ENCODE measurements at places on chromosomes 6 and 20.

DNA sequence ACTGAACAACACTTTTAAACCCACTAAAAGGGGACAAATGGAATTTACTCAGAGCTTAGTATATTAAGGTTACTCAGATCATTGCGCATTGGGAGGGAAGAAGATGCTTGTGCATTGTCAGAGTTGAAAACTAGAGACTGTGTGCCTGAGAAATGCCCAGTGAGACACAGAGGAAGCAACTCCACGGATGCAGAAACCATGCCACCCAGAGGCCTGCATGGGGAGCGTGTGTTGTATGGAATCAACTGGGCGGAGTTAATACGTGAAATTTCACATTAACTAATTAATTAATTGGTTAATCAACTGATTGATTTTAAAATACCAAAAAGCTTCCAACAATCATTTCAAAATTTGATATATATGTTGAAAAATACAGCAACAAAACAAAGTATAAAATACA is 391.6 kb downstream of the PLCB1 start:
- DNase-seq, result no peak

DNA sequence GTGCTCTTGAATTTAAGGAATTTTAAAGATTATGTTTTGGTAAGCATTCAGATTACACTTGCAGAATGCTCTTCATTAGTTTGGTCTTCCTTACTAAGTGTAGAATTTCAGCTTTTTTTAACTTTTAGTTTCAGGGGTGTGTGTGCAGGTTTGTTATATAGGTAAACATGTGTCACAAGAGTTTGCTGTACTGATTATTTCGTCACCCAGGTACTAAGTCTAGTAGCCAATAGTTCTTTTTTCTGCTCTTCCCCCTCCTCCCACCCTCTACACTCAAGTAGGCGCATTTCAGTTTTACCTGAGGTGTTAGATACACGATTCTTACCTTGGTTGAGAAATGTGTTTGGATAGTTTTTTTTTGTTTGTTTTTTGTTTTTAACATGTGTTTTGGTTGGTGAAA is 68.3 kb downstream of the AFG1L start:
- no peak for DNase-seq

DNA sequence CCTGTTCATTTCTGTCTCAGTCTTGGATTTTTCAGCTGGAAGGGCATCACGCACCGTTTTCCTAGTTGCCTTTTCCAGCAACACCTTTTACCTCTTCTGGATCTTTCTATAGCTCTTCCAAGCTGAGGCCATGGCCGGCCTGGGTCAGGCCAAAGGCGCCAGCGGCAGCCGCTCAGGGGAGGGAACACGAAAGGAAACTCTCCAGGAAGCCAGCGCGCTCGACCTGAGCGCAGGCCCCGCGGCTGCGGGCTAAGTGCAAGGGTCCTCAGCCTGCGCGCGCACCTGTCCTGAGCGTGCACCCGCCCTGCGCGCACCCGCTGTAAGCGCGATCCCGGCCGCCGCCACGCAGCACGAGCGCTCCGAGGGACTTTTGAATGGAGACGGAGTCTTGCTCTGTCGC is 43.8 kb upstream of the TMEM181 start:
- no peak for DNase-seq

- no peak for DNase-seq
Observed at GRCh38 chr6:21384216-21384615, 209.3 kb upstream of the SOX4 start.

DNA sequence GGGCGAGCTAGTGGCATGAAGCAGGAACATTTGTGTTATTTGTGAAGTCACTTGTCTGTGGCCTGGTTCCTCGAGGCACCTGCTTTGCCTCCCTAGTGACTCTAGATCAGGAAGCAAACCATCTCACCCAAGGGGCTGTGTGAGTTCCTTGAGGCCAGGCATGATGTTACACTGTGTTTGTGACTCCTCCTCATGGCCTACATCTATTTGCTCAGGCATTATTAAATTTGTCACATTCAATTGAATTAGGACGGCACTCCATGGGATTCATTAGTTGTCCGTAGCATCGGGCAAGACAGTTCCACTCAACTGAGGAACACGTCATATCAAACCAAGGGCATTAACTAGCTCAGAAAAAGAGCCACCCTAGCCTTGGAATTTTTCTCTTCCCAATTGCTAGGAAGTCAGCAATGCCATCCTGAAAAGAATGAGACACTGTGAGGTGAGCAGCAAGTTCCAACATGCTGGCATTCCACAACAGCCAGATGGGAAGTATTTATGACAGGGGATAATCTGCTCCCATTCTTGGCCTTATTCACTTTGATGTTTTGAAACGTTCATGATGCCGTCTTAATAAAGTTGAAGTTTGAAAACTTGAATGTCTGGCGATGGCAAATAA is 17.2 kb downstream of the TMEM200A start:
- no peak for DNase-seq

DNA sequence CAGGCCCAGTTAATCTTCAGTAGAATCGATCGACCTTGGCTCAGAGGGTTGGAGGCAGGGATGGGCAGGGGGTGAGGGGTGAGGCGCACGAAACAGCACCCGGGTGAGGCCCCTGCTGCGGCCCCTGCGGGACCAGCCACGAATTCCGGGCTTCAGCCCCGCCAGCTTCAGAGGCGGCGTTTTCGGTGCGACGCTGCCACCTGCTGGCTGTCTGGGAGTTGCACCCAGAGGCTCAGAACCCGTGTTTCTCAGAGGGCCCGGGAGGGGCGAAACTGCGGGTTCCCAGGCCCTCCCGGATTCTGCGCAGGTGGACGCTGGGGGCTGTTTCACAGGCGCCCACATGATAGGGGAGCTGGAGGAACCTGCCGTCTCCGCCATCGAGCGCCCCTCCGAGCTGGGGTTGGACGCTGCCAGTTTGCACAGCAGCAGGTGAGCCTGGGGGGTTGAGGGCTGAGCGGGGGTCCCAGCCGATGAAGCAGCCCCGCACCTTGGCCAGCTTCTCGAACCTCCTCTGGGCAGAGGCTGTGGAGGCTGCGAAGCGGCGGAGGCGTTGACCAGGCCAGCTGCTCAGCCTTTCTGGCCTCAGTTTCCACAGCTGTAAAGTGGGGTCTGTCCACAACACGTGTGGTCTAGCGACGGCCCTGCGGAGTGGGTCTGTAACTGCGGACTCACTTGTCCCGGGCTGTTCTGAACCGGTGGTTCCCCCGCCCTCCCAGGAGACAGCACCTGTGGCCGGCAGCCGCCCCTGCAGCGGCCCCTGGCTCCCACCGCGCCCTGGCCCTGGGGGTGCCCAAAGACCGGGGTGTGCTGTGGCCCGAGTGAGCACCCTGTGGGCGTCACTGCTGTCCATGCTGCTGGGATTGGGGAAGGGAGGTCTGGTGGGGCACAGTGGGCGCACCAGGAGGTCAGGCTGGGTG is 2.5 kb upstream of the BHLHE23 start:
- DNase-seq, result peak; percentile 70

DNA sequence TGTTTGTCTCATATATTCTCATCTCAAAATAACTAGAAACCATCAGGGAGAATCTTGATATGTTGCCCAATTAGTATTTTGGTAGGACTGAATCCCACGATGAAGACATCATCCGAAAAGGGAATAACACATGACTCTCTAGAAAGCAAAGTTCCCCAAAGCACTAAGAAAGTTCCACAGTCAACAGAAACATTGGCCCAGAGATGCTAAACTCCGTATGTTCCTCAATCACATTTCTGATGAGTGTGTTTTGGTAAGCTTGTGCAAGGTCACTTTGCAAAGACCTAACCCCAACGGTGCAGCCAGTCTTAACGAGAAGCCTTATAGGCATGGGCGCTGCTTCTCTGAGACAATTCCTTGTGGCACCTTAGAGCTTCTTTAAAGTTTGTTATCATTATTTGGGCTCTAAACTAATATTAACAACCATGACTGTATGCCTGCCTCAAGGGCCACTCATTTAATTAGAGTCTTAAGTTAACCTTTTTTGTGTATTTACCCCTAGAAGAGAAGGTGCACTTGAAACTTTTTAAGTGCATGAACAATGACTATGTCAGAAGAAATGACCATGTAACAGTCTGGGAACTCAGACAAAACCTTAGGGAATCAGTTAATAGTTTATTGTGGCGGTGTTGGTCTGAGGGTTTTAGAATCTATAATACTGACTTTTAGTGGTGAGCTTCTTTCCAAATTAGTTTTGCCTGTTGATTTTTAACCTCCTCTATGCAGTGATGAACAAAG is 202.0 kb upstream of the RAB32 start:
- DNase-seq, result no peak

DNA sequence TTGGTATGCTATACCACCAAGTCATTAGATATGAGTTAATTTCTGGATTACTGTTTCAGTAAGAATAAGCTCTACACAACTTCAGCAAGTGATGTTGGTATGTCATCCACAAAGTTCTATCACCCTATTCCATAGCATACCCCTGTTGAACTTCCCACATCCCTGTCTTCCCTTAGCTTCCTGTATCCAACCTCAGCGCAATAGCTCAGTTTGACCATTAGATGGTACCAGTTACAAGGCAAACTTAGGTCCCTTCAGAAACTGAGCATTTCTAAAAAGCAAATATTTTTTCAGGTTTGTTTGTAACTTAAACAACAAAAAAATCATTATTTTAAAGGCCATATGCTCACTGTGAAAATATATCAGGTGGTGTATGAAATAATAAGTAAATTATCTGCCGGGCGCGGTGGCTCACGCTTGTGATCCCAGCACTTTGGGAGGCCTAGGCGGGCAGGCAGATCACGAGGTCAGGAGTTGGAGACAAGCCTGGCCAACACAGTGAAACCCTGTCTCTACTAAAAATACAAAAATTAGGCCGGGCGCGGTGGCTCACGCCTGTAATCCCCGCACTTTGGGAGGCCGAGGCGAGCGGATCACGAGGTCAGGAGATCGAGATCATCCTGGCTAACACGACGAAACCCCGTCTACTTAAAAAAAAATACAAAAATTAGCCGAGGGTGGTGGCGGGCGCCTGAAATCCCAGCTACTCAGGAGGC is 8.8 kb upstream of the MOG start:
- DNase-seq, result peak; percentile 50

- DNase-seq, result peak; percentile 27
Observed at GRCh38 chr6:31096656-31097055, 15.7 kb downstream of the C6orf15 start.

DNA sequence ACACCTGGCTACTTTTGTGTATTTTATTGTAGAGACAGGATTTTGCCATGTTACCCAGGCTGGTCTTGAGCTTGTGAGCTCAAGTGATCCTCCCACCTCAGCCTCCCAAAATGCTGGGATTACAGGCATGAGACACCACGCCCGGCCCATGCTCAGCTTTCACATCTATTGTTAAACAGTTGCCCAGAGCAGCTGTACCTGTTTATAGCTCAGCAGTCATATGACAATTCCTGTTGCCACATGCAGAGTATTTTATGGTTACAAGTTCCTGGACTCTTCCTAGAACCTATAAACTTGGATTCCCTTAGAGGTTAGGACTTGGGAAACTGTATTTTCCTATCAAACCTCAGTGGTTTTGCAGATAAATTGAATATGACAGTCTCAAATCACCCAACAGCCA is 188.3 kb upstream of the KCNG1 start:
- no peak for DNase-seq

- DNase-seq, result no peak
Observed at GRCh38 chr6:36651659-36652379, 26.7 kb upstream of the CDKN1A start.

DNA sequence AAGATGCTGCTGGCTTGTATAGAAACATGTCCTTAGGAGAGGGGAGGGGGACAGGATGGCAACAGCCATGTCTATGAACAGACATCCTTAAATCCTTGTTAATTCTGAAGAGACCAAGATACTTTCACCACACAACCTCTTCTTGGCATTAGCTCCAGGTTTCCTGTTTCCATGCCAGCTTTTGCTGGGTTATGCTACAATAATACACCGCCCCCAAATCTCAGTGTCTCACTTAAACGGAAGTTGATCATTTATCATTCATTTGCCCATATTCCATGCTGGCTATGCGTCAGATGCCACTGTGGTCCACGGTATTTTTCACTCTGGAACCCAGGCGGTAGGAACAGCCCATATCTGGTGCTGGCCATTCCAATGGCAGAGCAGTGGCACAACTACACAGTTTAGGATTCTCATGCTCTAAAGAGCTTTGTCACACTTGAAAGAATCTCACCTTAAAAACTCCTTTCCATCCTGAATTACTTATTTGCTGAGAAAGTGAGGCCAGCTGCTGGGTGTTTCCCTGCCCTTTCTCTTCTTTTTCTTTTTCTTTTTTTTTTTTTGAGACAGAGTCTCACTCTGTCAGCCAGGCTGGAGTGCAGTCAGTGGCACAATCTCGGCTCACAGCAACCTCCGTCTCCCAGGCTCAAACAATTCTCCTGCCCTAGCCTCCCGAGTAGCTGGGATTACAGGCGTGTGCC is 3.7 kb upstream of the RNASET2 start:
- DNase-seq, result no peak

DNA sequence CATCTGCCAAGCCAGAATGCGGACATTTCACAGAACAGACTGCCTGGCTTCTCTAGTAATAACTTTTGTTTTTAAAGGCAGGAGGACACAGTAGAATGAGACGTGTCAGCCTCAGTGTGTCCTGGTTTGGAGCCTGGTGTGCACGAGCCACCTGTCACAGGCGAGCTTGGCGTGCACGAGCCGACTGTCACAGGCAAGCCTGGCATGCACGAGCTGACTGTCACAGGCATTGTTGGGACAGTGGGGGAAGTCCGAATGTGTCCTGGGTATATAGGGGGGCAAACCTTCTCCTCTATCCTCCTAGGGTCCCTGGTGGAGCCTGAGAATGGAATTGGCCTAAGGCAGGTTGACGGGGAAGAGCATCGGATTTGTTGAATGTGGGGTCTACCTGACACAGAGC is 7.5 kb downstream of the KIF25 start:
- no peak for DNase-seq

- no peak for DNase-seq
Observed at GRCh38 chr6:107576852-107577251, 86.9 kb downstream of the SOBP start.

DNA sequence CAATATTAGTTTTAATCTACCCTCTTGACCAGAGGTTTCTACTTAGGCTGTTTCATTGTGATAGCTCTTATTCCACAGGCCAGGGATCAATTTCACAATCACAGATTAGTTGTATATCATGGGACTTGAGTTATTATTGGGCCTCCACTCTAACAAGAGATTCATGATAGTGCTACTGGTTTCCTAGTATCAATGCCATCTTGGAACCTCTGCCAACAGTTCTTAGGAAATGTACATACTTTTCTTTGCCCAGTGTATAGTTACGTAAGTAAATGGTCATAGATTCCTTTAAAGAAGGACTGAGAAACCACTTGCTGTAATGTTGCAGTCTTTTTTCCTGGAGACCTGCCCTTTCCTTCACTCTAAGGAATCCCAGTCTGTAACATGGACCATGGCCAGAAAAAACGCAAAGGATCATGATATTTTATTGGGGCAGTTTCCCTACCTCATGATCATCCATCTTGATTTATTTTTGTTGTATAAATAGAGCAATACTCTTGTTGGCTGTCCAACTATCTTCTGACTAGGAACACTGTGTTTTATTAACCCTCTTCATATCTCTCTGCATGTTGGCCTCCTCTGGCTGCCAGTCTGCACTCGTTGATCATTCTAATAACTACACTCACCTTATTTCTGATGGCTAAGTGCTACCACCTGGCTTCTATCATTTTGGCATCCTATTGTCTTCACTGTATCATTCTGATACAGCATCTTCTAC is 38.0 kb upstream of the VGLL2 start:
- DNase-seq, result no peak

- no peak for DNase-seq
Observed at GRCh38 chr6:31657406-31658157, 1.9 kb downstream of the APOM start.
